ENCODE measurements at places on chromosomes 5 and 9.

DNA sequence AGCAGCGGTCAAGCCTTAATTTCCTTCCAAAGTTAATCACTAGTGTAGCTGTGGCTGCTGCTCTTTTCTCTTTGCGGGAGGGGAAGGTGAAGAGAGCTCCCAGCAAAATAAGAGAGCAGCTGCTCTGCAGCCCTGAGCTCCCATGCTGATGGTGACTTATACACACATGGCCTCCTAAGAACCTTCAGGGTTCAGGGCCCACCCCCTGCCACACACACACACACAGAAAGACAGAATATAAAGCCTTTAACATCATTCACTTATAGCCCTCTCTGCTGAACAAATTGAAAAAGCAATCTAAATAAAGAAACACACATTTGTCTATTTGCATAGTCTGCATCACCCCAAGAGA lies 43.6 kb downstream of the GAS1 start:
- peaks cover 11% of the 10 kb centered on the region for H3K27me3 ChIP-seq
- H3K27ac ChIP-seq, result no peak overlapping the region
- peaks cover 9% of the 10 kb centered on the region for H3K4me1 ChIP-seq
- DNase-seq, result no peak
- peak overlapping the region; percentile 75 for H3K4me3 ChIP-seq

GRCh38 chr5:172426086-172426485 lies 28.2 kb downstream of the SH3PXD2B start:
- DNase-seq, result no peak
- H3K27ac ChIP-seq, result no peak overlapping the region
- H3K4me3 ChIP-seq, result no peak overlapping the region
- no peaks in the 10 kb centered on the region for H3K27me3 ChIP-seq
- no peaks in the 10 kb centered on the region for H3K4me1 ChIP-seq

DNA sequence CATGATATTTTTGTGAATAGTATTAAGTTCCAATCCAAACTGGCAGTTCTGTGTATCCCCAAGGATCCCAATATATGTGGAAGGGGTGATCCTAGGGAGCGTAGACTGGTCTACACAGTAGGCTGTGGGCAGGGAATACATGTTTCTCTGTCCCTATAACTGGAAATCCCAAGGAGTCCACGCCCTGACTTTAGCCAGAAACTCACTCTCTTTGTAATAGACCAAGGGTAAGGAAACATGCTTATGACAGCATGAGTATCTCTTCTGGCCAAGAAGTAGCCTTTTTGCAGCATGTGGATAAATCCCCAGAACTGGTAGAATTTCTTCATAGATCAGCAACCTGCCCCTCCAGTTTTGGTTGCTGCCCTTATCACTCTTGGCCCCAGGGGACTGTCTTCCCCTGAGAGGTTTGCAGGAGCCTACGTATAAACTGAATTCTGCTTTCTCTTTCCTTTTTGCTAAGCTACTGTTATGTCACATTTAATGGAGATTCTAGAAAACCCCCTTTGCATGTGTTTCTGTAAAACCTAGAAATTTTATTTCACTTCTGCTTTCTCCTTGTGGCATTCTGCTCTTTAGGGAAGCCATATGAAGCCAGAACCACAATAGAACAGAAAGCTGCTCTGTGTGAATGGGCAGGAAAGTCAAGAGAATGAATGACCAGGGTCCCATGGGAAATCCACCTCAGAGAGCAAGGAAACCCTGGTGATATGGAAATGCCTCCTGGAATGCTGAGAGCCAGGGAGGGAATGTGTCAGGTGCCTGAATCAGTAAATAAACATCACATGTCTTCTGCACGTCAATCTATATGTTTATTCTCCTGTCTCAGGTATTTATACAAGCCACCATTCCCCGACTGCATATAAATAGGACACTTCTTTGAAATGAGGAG lies 3.5 kb downstream of the IFNA2 start:
- H3K4me3 ChIP-seq, result no peak overlapping the region
- DNase-seq, result no peak
- no peaks in the 10 kb centered on the region for H3K27me3 ChIP-seq
- H3K36me3 ChIP-seq, result no peaks in the 10 kb centered on the region

- H3K27me3 ChIP-seq, result no peaks in the 10 kb centered on the region
- H3K4me3 ChIP-seq, result no peak overlapping the region
- H3K27ac ChIP-seq, result no peak overlapping the region
- no peak for DNase-seq
Measured at GRCh38 chr9:112142420-112142819, 32.7 kb downstream of the SUSD1 start.

GRCh38 chr5:130333089-130333488 lies 428.8 kb downstream of the CHSY3 start:
- H3K36me3 ChIP-seq, result 0 out of 2 replicates have a peak, but pooled peaks cover 3% of the 10 kb centered on the region
- H3K4me3 ChIP-seq, result no peak overlapping the region
- DNase-seq, result no peak
- H3K4me1 ChIP-seq, result no peaks in the 10 kb centered on the region
- H3K27ac ChIP-seq, result no peak overlapping the region

DNA sequence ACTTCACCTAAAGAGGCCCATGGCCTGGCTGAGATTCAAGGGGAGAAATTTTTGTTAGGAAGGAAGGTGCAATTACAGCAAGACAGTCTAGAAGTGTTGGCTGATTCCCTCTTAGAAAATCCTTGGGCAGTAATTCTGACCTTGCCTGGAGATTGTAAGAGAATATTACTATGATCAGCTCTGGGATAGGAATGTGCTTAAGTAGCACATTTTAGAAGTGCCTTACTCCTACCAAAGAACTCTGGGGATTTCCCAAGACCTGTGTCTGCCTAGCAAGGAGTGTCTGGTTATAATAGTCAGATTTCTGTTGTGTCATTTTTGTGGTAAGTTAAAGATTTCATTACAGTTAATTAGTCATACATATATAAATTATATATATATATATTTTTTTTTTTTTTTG lies 52.3 kb downstream of the NLN start:
- no peak overlapping the region for H3K4me3 ChIP-seq
- no peaks in the 10 kb centered on the region for H3K4me1 ChIP-seq
- no peak for DNase-seq
- H3K27ac ChIP-seq, result no peak overlapping the region

DNA sequence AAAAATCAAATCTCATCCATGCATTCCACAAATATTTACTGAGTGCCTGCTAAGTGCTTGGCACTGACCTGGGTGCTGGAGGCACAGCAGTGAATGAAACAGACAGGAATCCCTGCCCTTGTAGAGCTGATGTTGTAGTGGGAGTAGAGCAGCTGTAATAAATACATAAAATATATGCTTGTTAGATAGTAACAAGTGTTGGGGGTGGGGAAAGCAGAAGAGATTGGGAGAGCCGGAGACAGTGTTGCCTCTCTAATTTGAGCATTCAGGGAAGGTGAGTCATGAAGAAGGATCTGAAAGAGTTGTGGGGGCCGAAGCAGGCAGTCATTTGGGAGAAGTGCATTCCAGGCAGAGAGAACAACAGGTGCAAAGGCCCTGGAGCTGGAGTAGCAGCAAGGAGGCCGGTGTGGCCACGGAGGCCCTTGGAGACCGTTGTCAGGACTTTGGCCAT lies 97.9 kb downstream of the ZNF618 start:
- H3K36me3 ChIP-seq, result no peaks in the 10 kb centered on the region
- H3K4me3 ChIP-seq, result no peak overlapping the region
- no peak overlapping the region for H3K27ac ChIP-seq
